Stimulated activated CD4-positive, alpha-beta T cell treated with anti-CD3 and anti-CD28 coated beads, Interleukin-1b, Interleukin-23, amount 100 ng/mL, for 48 hours (primary cell): ENCODE measurements at places on chromosomes 13 and 19.

GRCh38 chr13:106683179-106683578 lies 115.2 kb upstream of the ARGLU1 start:
- DNase-seq: no peak

DNA sequence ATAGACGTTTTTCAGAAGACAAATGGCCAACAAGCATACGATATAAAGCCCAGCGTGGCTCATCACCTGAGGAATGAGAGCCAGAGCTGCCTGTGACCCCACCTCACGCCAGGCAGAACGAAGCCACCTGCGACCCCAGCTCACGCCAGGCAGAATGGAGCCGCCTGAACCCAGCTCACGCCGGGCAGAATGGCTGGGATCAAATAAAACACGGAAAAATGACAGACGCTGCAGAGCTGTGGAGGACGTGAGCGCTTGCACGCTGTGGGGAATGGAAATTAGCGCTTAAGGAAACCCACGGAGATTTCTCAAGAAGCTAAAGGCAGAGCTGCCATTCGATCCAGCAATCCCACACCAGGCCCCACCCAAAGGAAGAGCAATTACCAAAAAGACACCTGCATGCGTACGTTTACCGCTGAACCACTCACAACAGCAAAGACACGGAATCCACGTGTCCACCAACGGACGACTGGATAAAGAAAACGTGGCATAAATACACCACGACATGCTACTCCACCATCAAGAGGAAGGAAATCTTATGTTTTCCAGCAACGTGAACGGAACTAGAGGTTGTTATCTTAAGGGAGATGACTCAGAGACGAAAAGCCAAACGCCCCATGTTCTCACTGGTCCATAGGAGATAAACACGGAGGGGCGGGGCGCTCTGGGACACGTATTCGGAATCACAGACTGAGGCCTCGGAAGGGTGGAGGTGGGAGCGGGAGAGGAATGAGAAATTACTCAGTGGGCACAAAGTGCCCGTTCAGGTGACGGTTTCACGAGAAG lies 30.7 kb upstream of the C13orf46 start:
- no peak for DNase-seq

GRCh38 chr19:5951338-5951861 lies 26.5 kb downstream of the RANBP3 start:
- no peak for DNase-seq

DNA sequence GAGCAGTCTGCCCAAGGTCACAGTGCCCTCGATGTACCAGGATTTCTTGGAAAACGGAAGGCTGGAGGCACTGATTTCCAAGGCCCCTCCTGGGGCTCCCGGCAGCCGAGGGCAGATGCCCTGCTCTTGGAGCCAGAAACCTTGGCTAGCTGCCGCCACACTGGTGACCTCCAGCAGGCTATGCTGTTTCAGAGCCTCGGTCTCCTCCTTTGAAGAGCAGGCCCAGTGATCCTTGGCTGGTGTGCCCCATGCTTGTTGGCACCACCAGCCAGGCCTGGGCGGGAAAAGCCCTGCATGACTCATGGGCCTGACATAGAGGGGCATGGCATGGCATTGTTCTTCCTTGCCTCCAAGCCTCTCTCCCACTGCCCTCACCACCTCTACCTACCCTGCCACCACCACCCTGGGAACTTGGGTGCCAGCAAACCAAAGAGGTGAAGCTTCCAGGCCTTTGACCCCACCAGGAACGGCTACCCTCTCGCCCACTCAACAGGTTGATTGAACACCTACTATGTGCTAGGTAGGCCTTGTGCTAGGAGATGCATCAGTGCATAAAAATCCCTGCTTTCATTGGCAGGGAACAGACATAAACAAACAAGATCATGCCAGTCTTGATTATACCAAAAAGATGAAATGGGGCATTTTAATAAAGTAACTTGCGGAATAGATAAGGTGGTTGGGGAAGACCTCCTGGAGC lies 1.6 kb upstream of the CLEC11A start:
- no peak for DNase-seq

DNA sequence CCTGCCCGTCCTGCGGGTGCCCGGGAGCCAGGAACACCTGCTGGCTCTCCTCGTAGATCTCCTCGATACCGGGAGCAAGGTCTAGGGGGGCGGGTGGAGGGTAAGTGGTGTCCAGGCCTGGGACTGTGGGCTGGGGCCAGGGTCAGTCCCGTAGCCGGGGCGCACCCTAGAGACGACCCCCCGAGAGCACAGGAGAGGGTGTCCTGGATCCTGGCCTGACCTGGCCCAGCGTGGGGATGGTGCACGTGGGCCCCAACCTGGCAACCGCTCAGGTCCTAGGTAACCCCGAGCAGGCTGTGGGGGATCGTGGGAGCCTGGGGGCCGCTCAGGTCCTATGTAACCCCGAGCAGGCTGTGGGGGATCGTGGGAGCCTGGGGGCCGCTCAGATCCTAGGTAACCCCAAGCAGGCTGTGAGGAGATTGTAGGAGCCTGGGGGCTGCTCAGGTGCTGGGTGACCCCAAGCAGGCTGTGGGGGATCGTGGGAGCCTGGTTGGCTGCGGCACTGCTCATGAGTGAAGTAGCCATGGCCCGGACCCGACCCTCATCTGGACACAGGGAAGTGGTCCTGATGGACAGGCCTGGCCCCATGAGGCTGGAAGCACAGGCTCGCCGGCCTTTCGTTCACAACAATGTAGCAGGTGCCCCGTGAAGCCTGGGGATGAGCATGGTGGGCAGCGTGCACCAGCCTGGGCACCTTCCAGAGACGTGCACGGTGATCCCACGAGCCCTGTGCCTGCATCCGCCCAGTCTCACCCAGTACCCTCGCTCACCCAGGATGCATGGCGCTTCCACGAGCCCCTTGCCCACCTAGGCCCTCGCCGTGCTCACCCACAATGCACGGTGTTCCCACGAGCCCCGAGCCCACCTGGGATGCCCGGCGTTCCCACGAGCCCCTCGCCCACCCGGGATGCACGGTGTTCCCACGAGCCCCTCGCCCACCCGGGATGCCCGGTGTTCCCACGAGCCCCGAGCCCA lies 6.2 kb downstream of the GPX4 start:
- no peak for DNase-seq

DNA sequence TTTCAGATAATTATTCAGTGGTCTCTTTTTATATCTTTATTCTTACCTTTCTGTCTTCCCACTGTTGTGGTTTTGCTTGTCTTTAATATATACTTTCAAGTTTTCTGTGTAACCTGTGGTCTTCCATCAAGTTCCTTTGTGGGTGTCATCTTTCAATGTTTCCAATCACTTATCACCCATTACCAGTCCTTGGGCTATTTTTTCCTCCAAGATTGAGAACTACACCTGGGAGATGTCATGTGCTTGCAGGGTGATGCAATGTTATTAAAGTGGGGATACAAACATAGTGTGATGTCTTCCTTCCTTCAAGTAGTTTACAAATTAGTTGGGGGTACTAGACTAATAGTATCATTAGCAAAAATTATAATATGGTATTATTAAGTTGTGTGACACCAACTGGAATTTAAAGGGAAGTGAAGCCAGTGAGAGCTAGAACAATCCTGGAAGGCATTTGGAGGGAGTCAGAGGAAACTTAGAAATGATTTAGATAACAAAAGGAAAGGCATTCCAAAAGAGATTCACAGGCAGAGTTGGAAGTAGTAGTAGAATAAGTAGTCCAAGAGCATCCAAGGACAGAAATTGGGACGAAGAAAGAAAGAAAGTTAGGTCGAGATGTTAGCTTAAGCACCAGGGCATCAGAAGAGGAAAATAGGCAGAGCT lies 3.4 kb downstream of the FNDC3A start:
- no peak for DNase-seq

GRCh38 chr13:98434060-98434459 lies 142.8 kb downstream of the STK24 start:
- DNase-seq: no peak

DNA sequence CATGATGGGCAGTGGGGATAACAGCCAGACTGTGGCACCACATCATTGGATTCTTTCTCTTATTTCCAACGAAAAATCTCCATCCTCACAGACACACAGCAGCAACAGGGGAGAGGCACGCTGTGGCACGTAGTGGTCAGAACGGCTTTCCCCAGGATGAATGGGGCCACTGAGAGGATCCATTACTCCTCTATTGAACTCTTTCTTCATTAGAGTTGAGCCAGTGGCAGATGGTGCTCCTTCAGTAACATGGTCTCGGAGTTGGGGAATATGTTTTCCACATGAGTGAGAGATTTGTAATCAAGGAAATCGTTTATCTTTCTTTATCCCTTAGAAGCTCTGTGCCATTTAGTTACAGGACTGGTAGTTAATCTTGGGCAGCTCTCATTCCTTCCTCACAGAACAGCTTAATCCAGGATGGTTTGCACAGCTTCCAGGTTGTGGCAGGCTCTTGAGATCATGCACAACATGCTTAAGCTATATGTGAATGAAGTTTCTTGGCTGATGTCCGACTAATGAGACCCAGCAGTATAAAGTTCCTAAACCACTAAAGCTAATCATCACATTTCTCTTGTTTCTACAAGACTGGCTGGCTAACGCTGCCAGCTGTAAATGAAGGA lies 180.5 kb upstream of the SLC10A2 start:
- no peak for DNase-seq

DNA sequence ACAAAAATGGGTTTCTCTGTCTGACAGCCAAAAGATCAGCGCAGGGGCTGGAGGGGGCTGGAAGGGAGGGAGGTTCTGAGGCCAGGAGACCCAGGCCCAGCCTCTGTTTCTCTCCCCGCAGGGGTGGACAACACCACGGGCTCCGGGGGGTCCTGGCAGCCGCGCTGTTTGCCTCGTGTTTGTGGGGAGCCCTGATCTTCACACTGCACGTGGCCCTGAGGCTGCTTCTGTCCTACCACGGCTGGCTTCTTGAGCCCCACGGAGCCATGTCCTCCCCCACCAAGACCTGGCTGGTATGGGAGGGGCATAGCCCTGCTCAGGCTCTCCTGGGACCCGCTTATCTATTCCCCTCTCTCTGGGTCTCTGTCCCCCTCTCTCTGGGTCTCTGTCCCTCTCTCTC lies 9.6 kb downstream of the CPT1C start:
- no peak for DNase-seq

- no peak for DNase-seq
Measured at GRCh38 chr13:51283371-51283770, 56.1 kb upstream of the SERPINE3 start.

DNA sequence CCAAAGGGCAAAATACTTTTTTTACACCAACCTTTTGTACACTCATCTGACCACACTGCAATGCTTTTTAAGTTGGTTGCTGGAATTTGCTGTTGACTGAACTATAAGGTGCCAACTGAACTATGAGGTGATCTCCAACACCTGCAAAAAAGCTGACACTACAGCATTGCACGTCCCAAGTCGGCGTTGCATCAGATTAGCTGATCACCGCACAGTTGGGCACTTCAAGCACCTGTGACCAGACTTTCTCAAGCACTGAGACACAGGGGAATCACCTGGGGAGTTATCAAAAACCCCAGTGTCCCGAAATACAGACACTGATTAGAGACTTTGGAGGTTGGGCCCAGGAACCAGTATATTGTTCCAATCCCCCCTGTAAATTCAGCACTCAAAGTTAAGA lies 1.1 kb downstream of the NLRP11 start:
- no peak for DNase-seq

DNA sequence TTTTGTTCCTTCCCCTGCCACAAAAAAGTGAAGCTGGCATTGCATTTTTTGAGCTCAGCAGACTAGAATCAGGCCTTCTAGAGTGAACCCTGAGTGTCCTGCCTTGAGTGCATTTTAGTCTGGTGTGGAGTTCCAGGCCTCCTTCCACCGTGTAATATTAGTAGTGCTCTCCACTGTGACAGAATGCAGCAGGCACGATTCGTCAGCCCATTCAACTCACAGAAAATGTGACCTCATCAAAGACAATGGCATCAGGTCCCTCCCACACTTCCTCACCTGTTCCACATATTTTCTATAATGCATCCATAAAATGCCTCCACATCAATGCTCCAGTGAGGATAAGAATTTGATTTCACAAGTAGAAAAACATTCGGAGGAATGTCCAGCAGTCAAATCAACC lies 227.6 kb downstream of the FGF9 start:
- no peak for DNase-seq

GRCh38 chr13:34747507-34747906 lies 194.6 kb upstream of the NBEA start:
- no peak for DNase-seq

DNA sequence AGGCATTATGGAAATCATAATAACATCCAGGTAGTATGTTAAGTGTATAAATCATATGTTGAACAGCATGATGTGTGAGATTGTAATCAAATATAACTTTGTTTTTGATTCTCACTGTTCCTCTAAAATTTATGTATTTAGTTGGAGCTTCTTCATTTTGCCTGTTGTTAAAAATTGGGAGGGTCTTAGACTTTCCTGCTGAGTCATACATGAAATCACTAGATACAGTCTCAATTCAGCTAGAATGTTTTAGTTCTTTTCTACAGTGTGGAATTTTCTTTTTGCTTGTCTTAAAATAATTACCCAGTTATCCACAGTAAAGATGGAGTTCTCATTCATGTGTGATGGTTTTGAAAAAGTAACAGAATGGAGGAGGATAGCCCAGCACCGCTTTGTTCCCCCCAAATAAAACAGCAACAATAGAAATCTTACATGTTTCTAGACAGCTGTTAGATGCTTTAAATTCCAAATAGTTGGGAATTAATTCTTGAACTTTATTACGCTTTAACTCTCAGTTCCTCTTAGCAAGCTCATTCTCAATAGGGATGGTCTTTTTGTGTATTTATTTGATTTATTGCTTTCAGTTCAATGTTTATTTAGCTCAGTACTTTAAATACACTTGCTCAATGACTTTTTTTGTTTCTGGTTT lies 109.5 kb downstream of the PDS5B start:
- no peak for DNase-seq

GRCh38 chr19:19034204-19034624 lies 811 bp downstream of the ARMC6 start:
- peak; percentile 83 for DNase-seq

GRCh38 chr13:96771486-96772367 lies 222.5 kb downstream of the OXGR1 start:
- DNase-seq: no peak

DNA sequence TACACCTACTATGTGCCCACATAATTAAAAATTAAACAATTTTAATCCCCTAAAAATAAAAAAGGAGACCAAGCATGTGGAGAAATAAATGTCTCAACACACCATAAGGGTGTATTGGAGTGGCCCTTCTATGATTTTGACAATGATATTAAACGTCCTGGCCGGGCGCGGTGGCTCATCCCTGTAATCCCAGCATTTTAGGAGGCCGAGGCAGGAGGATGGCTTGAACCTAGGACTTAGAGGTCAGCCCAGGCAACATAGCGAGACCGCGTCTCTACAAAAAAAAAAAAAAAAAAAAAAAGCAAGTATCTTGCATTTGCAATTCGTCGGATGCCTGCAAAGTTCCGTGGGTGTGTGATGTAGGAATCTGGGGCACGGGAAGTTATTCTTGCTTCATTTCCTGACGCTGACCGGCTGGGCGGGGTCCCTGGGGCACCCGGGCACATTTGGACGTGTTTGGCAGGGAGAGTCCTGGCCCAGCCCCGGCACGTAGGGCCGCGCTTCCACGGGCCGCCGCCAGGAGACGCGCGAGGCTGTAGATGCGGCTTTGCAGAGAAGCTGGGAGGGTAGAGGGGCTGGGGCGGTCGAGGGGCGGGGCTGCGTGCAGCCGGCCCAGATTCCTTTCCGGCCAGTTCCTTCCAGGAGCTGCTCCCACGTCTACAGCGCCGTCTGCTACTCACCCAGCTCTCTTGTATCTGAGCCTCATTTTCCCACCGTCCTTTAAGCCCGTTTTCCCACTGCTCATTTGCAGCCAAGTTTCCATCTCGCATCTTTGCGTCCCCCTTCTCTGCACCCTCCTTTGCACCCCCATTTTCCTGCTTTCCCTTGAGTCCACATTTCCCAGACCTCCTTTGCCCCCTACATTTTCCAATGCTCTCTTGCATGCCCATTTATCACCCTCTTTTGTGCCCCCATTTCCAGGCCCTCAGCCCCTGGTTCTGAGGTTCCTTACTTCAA lies 2.2 kb upstream of the TSPAN16 start:
- DNase-seq: peak; percentile 82
